Hematopoietic multipotent progenitor cell treated with erythropoietin and hydrocortisone succinate and interleukin-3 and kit ligand, for 4 days (in vitro differentiated cells): ENCODE measurements at places on chromosomes 5 and 9.

DNA sequence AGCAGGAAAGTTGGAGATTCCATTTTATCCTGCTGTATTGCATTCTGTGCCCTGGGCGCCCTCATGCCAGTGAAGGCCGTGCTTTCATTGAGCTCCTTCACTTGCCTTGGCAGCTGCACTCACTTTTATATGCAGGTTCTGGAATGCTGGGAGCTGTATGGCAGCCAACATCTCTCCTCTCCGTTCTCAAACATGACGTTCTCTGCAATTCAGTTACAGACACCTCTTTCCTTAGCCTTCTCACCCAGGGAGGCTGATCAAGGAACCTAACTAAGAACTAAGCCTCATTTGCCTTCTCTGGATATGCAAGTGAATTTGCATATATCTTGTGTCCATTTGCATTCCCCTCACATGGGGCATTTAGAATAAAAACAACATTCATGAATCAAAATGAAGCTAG, 29.4 kb upstream of the PURA start:
- no peak for DNase-seq

GRCh38 chr5:135985951-135986350, 31.2 kb upstream of the LECT2 start:
- DNase-seq: peak; percentile 87

- DNase-seq: no peak
These were observed 58.6 kb upstream of the RANBP3L start for GRCh38 chr5:36360307-36360706.

- no peak for DNase-seq
These were observed 3.0 kb upstream of the TSPAN17 start for GRCh38 chr5:176644294-176644693.

DNA sequence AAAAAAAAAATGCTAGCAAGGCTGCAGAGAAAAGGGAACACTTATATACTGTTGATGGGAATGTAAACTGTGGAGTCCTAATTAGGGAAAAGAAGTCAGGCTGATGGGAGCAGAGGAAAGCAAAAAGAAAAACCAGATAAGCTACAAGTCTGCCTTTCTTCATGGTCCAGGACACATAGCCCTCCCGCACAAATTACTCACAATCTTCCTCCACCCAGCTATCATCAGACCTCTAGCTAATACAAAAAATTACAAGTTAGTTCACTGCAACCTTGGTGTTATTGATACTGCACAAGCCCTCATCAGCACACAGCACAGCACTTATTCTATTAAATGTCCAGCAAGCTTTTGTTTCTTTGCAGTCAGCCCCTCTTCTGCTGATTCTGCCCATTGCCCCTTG, 186.0 kb upstream of the ADRA1B start:
- no peak for DNase-seq
